ENCODE measurements at places on chromosomes 2 and 18.

DNA sequence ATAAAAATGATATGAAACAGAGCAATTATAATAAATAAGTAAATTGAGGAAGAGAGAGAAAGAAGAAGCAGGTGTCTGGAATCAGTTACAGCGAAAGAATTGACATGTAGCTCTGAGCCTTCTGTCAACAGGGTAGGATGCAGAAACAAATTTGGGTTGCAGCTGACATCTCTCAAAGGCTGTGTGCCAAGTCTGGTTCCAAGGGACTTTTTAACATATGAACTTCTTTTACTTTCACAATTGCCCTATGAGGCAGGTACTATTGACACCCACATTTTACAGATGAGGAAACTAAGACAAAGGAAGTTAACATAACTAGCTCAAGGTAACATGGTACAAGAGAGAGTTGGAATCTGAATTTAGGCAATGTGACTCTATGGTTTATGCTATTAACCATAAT is 260.0 kb downstream of the ASXL3 start:
- DNase-seq = no peak

GRCh38 chr2:125573432-125573831 is 1082.5 kb upstream of the GYPC start:
- DNase-seq = no peak

DNA sequence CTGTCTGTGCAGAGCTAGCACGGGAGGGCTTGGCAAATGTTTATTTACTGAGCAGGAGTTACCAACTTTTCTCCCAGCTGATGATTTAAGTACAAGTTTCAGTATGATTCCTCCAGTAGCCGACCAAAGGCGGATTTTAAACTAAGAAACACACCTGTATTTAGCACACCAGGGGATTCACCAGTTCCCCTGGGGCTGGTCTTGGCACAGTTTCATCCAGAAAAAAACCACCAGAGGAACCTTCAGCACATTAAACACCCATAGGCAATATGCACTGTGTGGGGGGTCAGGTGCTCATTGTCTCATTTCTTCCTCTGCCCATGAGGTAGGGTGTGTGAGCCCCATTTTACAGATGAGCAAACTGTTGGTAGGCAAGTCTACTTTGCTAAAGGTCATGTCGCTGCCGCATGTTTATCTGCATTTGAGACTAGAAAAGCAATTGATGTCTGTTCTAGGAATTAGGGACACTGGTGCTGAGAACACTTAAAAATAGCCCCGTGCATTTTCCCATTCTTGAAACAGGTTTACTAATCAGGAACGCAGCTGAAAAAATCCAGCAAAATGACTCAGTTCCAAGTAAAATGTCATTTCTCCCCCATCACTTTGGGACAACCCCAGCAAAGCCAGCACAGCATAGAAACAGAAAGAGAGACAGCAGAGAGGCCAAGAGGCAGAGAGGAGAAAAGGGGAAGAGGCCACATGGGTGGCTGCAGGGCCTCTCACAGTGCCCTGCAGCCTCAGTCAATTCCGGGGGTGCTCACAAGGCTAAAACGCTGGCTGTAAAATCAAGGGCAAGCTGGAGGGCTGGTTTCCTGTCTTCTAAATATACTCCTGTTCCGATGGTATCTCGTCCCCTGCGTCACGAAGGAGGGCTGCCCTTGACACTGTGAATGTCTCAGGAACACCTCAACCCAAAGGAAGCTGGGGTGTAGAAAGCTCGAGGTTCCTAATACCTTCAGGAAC is 166.8 kb upstream of the ID2 start:
- DNase-seq = peak; percentile 47

GRCh38 chr2:12787891-12788801 is 71.4 kb downstream of the TRIB2 start:
- no peak for DNase-seq

DNA sequence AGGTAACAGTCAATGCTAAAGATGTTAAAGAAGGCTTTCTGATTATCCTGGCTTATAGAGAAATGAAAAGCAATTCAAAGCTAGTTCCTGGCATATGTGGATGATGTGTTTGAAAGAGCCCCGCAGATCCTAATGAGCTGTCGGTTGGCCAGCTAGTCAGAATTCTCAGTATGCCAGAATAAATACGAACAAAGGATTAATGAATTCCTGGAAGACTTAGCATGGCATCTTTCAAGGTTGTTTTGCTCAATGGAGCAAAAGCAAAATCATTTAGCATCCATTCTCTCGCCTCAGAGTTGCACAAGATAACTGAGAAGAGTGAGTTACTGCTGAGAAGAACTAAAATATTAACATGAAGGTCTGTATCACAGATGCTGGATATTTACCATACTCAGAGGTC is 307.6 kb downstream of the RIT2 start:
- no peak for DNase-seq

GRCh38 chr2:149084924-149085795 is 46.7 kb downstream of the LYPD6B start:
- no peak for DNase-seq

- no peak for DNase-seq
Measured at GRCh38 chr2:45382744-45383143, 228.3 kb downstream of the SRBD1 start.

DNA sequence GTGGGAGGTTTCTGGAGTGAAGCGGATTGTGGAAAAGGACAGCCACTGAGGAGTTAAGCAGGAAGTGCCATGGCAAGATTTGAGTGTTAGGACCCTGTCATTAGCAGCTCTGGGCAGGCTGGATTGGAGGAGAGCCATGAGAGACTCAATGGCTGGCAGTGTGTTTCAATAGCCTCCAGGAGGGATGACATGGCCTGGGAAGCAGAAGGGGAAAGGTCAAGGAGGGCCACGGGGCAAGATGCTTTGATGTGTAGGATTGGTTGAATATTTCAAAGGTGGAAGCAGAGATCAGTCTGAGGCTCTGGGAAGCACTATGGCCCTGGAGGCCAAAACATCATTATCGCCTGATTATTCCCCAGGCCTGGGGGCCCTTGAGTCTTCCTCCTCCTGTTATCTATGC is 229.0 kb upstream of the HS6ST1 start:
- no peak for DNase-seq

GRCh38 chr18:62999921-63000320 is 284.6 kb downstream of the PHLPP1 start:
- DNase-seq = no peak

- DNase-seq = no peak
Measured at GRCh38 chr18:14945984-14946383, 198.0 kb downstream of the ANKRD30B start.

- DNase-seq = no peak
Measured at GRCh38 chr2:110770404-110770958, 38.1 kb downstream of the ACOXL start.

DNA sequence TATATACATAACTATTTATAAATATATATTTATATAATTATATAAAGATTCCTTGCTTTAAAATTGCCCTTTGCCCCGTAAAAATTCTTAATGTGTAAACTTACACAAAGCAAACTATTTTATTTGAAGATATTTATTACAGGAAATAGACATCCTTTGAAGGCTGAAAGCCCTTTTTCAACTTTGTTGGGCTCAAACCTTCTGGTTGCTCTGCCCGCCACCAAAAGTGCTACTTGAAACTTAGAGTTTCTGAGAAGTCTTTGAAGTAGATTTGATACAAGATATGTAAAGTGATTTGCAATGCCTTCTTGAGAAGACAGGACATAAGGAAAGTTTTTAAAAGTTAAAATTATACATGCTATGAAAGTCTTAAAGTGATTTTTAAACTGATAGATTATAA is 36.6 kb upstream of the METAP1D start:
- no peak for DNase-seq

DNA sequence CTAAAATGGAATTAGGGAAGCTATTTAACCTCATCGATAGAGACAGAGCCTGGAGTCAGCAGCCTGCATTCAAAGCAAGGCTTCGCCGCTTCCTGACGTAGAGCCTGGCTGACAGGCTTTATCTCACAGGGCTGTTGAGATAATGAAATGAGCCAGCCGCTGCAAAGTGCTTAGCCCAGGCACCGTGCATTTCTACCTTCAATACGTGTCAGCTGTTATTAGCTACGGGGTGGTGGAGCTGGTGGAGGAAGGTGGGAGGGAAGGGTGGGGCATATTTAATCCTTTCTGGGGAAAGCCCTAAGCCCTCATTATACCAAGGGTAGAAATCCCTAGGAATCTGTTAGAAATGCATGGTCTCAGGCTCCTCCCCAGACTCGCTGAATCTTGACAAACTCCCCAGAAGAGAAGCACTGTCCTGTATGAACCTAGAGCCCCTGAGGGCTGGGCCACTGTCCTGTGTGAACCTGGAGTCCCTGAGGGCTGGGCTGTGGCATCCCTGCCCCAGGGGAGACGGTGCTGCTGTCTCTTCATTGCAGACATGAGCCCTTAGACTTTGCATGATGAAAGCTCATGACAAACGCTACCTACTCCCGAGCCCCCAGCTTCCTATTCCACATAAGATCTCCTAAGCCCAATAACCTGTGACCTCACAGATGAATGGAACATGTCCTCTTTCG is 72.4 kb downstream of the ALPK2 start:
- no peak for DNase-seq

- DNase-seq = no peak
Measured at GRCh38 chr2:179455824-179456223, 191.2 kb upstream of the SESTD1 start.

DNA sequence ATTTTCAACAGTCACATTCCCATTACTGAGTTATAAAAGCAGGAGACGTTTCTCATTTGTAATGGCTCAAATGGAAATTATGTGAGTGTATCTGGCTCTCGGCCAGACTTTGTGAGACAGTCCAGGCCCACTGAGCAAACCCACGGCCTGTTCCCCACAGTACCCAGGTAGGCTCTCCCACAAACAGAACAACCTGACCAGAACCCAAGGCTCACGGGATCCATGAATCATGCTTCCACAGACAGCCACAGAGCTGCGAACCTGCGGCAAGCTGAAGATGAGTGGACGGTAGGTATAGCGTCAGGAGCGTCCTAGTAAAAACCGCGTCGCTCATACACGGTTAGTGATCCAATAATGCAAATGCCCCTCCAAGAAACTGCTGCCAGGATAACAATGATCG is 34.2 kb downstream of the NDUFA10 start:
- no peak for DNase-seq

- DNase-seq = no peak
Measured at GRCh38 chr18:74492259-74492658, 3.9 kb upstream of the CNDP2 start.

- no peak for DNase-seq
Measured at GRCh38 chr2:19490846-19491435, 132.5 kb upstream of the OSR1 start.

DNA sequence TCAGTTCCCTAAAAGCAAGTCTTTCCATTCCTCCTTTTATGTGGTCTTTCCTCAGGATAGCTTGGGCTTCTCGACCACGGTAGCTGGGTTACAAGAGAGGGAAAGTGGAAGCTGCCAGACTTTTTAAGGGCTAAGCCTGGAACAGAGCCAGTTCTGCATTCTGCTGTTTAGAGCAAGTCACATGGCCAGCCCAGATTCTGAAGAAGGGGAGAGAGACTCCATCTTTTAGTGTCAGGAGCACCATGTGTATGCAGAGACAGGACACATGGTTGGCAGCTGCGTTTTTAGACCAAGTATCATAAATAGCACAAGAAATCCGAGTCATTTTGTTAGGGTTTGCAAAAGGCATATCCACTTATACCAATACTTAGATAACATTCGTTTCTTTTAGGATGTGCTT is 4.7 kb downstream of the HMSD start:
- DNase-seq = no peak

- no peak for DNase-seq
Measured at GRCh38 chr2:30628341-30628740, 178.9 kb downstream of the CAPN13 start.

- no peak for DNase-seq
Measured at GRCh38 chr18:58754544-58755068, 83.3 kb downstream of the MALT1 start.

GRCh38 chr2:134667081-134667480 is 51.7 kb downstream of the TMEM163 start:
- no peak for DNase-seq

DNA sequence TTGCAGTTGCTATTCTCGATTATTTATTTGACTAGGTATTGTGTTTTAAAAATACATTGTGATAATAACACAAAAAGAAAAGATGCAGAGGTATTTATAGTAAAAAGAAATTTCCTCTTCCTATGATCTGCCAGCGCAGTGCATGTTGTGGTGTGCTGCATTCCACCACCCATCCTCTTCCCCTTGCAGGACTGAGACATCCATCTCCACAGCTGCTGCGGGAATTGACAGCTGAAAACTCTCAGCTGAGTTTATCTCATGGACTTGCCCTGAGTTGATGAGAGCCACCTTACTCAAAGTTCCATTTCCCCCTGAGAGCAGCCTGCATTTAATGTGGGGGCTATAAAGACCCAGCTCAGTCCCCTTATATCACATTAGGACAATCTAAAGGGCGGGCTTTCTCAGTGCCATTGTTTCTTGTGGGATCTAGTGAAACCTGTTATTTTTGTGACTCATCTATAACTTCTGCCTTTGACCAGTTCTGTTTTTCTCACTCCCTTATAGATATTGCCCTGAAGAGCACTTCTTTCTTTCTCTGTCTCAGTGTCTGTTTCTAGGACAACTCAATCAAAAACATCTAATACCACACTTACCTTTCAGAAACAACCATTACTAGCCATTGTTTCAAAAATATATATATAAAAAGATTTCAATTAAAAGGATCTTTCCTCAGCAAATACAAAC is 698.5 kb downstream of the NR4A2 start:
- DNase-seq = no peak

- no peak for DNase-seq
Measured at GRCh38 chr2:242054881-242055801, 185.6 kb downstream of the RTP5 start.

DNA sequence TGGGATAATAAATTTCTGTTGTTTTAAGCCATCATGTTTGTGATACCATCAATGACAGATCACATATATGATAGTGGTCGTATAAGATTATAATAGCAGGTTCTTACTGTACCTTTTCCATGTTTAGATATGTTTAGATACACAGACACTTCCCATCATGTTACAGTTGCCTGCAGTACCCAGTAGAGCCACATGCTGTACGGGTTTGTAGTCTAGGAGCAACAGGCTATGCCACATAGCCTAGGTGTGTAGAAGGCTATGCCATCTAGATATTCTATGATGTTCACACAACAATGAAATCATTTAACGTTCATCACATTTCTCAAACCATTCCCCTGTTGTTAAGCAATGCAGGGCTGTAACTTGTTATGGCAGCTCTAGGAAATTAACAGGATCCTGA is 132.9 kb upstream of the SH3BP4 start:
- DNase-seq = no peak

- no peak for DNase-seq
Measured at GRCh38 chr2:236553522-236553921, 16.1 kb upstream of the ACKR3 start.

GRCh38 chr2:65714866-65715265 is 282.5 kb upstream of the SPRED2 start:
- DNase-seq = no peak

DNA sequence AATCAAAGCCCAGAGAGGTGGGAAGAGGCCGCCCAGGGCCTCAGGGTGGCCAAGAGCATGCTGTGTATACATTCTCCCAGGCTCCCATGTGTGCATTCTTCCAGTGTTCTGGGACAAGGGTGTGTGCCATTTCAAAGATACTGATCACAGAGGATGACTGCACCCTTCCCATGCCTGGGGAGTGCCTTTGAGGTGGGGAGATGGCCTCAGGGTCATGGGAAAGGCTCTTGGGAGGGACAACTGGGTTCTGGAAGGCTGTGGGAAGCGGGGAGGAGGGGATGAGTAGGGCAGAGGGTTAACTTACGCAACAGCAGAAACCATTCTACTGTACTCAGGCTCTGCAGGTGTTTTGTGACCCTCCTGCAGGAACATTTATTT is 40.9 kb downstream of the KLHL29 start:
- DNase-seq = no peak

GRCh38 chr2:68968221-68968620 is 6.2 kb upstream of the GKN1 start:
- DNase-seq = no peak
